ENCODE measurements at places on chromosomes 7 and 10.

DNA sequence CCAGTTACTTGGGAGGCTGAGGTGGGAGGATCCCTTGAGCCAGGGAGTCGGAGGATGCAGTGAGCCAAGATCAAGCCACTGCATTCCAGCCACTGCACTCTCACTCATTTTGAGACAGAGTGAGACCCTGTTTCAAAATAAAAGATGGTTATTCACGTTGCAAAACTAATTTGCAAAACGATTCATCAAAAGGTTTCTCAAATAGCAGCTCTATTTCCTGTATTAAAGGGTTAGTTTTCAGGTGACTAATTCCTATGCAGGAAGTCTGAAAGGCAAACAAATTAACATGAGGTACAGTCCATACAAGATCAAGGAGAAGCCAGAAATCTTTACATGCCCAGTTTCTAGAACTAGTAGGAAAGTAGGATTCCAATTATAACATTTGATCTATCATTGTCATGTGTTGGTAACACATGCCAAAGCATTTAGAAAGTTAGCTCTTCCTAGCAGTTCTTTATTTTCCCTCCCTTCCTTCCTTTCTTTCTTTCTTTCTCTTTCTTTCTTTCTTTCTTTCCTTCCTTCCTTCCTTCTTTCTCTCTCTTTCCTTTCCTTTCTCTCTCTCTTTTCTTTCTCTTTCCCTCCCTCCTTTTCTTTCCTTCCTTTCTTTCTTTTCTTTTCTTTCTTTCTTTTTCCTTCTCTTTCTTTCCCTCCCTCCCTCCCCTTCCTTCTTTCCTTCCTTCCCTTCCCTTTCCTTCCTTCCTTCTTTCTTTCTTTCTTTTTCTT is 49.3 kb downstream of the DENND2A start:
- no peak for DNase-seq

DNA sequence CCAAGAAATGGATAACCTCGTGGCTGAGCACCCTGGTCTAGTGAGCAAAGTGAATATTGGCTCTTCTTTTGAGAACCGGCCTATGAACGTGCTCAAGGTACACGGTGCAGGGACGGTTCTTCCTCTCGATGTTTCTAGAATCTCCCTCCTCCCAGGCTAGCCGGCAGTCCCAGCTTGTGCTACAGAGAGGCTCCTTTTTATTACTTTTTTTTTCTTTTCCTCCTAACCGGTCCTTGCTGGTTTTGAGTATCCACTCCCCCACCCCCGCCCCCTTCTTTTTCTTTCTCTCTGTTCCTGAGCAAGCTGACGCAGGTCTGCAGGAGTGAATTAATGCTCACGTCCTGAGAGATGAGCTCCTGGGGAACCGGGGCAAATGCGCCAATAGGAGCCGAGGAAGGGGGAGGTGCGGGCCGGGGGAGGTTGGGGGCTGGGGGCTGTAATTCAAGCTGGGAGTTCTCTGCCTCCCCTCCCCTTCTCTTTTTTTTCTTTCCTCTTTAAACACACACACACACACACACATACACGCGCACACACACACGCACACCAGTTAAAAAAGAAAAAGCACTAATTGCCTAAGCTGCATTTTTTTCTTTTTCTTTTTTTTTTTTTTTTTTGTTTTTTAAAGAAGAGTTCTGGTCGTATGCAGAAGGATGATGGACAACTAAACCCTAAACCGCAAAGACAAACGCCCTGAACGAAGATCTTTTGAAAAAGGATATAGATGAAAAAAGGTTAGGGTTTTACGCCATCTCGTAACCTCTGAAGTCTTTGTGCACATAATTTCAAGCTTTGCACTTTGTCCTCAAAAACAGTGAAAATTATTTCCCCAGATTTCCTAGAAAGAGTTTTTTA is 6.6 kb downstream of the CPA2 start:
- no peak for DNase-seq

DNA sequence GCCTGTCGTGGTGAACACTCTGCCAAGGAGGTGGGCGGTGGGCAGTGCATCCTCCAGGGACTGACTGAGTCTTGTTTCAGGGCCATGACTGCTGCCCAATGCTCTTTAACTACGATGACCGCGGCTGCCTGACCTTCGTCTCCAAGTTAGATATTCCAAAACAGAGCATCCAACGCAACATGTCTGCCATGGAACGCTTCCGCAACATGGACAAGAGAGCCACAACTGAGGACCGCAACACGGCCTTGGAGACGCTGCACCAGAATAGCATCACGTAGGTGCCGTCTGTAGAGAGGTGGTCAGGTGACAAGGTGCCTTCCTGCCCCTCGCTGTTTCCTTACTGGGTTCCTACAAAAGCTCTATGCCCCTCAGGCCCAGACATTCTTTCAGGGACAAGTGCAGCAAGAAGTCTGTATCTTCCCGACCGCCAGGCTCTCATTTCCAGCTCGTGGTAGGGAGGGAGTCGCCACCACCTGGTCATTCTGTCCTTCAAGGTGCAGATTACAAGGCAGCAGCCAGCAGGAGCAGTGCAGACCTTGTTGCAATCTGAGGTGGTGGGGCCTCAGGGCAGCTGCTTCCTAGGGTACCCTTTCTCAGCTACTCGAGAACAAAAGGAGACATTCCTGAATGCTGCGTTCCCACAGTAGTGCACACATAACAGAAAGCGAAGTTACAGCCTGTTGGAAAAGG is 14.9 kb upstream of the ARPC1B start:
- no peak for DNase-seq

DNA sequence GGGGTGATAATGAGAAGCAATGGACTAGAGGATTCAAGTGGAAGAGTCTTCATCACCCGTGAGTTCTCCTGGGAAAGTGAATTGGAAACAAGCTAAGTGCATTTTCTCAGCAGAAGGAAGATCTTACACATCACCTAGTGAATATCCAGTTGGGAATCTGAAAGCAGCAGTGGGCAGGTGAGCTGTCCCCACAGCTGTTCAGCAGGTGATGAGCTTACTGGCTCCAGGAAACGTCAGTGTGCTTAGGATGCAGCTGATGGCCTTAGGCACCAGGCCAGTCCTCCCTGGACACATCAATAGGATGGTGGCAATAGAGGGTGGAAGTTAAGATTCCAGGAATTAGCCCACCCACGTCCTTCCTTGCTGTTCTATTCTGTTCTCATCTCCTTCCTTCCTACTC is 66.7 kb downstream of the NOD1 start:
- no peak for DNase-seq

- no peak for DNase-seq
Observed at GRCh38 chr7:66377045-66377444, 171.9 kb downstream of the TPST1 start.

DNA sequence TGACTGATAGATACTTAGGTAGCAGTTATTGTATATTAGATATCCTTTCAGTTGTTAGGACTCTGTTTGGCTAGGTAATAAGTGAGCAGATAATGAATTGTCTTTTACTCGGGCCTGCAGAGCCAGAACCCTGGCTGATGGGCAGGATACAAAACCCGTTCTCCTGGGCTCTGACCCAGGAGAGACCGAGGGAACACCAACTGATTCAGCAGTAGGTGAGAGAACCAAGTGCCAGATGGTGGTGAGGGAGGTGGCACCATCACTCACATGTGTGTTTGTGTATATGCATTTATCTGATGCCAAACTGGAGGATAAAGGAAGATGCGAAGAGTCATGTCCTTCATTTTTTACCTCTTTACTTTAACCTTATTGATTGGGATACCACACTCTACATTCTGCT is 115.7 kb upstream of the SAMD8 start:
- DNase-seq, result no peak

DNA sequence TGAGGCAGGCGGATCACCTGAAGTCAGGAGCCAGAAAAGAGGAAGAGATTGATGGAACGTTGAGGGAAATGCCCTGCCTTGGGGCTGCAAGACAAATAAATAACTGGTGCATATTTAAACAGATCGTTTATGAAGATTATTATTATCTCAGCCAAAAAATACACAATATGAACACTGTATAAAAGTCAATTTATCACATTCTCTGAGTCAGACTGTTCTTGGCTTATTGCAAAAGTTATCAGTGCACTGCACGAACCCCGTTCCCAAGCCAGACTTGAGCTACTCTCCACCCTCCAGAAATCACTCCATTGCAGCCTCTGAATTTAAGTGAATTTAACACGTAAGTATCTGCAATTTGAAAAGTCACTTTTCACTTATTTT is 1.6 kb downstream of the DNMBP start:
- DNase-seq, result no peak

- no peak for DNase-seq
Observed at GRCh38 chr10:128956149-128956548, 510.9 kb upstream of the MGMT start.

GRCh38 chr7:48518092-48518491 is 346.8 kb downstream of the ABCA13 start:
- no peak for DNase-seq

- DNase-seq, result no peak
Observed at GRCh38 chr10:27646604-27647175, 98.9 kb downstream of the MKX start.

- DNase-seq, result no peak
Observed at GRCh38 chr7:134210976-134211663, 84.0 kb downstream of the LRGUK start.

- DNase-seq, result no peak
Observed at GRCh38 chr7:51325908-51326307, 9.3 kb upstream of the COBL start.

GRCh38 chr10:126704649-126705048 is 34.2 kb upstream of the C10orf90 start:
- no peak for DNase-seq

DNA sequence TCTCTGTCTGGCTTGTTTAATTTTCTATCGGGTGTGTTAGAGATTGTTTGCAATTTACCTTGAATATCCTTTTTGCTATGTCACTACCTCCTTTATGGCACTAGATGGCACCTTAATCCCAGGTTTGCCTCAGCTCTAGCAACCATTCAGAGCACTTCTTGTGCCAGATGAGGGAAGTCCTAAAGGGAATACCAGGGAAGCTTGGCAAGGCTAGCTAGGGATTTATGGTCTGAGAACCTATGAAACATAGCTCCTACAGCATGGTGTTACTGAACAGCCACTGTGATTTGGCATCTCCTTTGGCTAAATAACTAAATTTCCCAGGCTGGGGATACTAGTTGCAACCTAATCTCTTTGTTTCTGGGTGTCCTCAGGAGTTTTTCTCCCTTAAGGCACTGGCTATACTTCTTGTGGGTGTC is 69.0 kb upstream of the VOPP1 start:
- no peak for DNase-seq

- DNase-seq, result no peak
Observed at GRCh38 chr10:125082881-125083575, 77.3 kb downstream of the CTBP2 start.

DNA sequence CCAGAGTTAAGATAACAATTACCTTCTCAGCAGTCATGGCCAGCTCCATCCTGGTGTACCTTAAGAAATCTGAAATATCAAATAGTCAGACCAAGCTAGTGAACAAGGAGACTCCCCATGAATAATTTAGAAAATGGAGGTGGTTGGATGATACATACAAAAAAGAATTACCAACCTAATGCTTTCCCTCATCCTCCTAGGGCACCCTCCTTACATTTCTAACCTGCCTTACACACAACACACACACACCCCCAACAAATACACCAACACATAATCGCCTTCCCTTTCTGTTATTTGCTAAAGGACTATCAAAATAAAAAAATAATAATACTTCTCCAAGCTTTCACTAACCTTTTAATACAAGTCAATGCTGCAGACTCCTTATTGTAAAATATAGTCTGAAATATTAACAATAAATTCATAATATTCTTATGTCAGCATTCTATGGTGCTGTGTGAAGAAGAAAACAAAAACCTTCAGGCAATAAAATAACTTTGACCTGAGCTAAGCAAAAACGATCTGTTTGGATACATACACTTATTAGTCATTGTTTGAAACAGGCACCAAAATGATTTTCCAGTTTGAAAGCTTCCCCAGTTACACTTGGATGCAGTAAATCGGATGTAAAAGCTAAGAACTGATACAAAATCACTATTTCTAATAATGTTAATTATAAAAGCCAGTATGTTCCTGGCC is 3.4 kb downstream of the TWIST1 start:
- DNase-seq, result no peak

GRCh38 chr7:151008511-151009323 is 15.6 kb downstream of the ATG9B start:
- DNase-seq, result peak; percentile 82

- no peak for DNase-seq
Observed at GRCh38 chr10:124008187-124008586, 85.2 kb downstream of the CHST15 start.

DNA sequence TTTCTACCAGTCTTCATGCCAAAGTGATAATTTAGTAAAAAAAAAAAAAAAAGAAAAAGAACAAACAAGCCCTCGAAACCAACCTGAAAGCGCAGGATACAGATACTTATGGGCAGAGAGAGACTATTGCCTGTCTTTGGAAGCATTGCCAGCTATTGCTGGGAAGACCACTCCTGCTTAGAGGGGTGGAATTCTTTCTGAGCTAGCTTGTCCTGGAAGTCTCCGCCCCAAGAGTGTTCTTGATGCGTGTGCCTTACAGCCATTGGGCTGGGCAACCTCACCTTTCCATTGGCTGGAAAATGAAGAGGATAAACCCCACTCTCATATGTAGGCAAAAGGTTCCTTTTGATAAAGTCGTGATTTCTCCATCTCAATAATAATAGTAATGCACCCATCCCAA is 19.9 kb upstream of the INSYN2A start:
- no peak for DNase-seq

- DNase-seq, result no peak
Observed at GRCh38 chr7:1681581-1681980, 11.5 kb downstream of the ELFN1 start.

- no peak for DNase-seq
Observed at GRCh38 chr10:59550061-59550460, 159.6 kb downstream of the SLC16A9 start.

- DNase-seq, result no peak
Observed at GRCh38 chr10:9535744-9536143, 1481.3 kb downstream of the GATA3 start.

DNA sequence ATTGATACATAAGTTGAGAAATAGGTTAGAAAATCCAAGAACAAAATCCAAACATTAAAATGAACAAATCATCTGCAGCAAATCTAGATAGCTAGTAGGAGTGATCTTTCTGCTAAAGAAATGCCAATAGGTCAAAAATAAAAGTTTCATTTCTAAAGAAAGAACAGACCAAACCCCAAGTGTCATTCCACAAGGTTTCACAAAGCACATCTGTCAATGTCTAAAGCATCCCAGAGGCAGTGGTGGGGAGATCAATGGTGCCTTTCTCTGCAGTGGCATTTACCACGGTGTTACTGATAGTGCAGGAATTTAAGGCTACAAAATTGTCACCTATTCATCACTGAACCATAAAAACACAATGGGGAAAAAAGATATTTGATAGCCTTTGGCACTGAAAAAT is 147.9 kb downstream of the PARD3 start:
- no peak for DNase-seq

- DNase-seq, result no peak
Observed at GRCh38 chr10:132208462-132209050, 21.8 kb downstream of the DPYSL4 start.

- DNase-seq, result no peak
Observed at GRCh38 chr10:78529262-78529661, 495.6 kb downstream of the RPS24 start.

- no peak for DNase-seq
Observed at GRCh38 chr10:70106958-70107791, 25.4 kb downstream of the AIFM2 start.

GRCh38 chr7:68474661-68475216 is 1123.5 kb upstream of the AUTS2 start:
- no peak for DNase-seq
